ENCODE measurements at places on chromosomes 16 and 17.

DNA sequence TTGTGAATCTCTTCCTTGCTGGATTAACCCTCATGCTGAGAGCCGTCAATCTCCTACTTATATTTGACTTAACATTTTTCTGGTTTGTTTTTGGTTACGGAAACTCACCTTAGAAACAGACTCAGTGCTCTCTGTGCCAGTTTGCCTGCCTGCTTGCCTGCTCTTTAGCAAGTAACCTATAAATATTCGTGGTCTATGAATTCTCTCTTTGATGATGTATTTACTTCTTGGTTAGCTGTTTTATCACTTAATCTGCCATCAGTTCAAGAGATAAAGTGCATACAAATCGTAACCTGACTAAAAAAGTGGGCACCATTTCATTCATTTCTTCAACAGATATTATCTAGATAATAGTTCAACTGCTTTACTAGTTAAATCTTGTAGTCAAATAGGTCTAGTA, 26.7 kb downstream of the CYB5B start:
- no peak for DNase-seq

GRCh38 chr17:29273924-29274323, 20.0 kb downstream of the NUFIP2 start:
- DNase-seq: no peak

DNA sequence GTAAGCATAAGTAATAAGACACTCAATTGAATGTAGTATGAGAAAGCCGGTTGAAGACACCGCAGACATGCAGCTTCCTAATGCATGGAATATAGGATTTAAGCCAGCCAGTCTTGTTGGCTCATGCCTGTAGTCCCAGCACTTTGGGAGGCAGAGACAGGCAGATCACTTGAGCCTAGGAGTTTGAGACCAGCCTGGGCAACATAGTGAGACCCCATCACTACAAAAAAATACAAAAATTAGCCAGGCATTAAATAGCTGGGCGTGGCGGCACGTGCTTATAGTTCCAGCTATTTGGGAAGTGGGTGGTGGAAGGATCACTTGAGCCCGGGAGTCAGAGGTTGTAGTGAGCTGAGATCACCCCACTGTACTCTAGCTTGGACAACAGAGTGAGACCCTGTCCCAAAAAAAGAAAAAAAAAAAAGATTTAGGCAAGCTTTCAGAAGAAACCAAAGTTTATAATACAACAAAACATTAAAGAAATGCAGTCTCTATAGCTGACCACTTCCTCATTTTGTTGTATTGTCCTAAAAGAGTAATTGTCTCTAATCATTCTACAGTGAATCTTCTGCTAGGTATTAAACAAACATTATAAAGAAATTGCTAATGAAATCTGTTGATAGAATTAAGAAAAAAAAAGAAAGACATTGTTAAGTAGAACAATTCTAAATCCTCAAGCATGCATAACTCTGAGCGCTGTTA, 68.6 kb upstream of the KIFC3 start:
- no peak for DNase-seq

DNA sequence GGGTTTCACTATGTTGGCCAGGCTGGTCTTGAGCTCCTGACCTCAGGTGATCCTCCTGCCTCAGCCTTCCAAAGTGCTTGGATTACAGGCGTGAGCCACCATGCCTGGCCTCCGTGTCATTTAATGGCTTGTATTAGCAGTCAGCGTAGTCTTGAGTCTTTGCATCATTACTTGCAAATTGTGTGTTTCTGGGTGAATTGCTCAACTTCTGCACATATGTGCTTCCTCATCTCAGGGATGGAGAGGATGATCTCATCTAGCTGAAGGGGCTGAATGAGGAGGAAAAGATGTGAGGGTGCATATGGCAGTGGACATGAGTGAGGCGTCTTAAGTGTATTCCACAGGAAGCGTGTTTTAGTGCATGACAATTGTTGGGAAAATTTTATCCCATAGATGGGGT, 155.8 kb downstream of the SNX29 start:
- no peak for DNase-seq

DNA sequence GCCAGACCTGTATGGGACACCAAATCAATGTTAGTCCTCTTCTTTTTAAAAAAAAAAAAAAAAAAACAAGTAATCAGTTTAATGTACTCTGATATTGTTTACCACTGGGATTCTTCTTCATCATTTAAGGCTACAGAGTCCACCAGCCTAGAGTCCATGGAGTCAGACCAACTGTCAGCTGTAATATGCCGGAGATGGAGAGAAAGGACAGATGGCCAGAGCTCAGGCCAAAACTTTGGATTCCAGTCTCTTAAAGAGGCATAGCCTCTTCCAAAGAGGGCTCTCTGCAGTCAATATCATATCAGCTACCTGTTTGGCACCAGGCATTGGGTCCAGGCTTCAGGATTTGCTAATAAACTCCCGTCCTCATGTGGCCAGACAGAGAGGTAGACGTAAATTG, 469.6 kb upstream of the HSBP1 start:
- no peak for DNase-seq

DNA sequence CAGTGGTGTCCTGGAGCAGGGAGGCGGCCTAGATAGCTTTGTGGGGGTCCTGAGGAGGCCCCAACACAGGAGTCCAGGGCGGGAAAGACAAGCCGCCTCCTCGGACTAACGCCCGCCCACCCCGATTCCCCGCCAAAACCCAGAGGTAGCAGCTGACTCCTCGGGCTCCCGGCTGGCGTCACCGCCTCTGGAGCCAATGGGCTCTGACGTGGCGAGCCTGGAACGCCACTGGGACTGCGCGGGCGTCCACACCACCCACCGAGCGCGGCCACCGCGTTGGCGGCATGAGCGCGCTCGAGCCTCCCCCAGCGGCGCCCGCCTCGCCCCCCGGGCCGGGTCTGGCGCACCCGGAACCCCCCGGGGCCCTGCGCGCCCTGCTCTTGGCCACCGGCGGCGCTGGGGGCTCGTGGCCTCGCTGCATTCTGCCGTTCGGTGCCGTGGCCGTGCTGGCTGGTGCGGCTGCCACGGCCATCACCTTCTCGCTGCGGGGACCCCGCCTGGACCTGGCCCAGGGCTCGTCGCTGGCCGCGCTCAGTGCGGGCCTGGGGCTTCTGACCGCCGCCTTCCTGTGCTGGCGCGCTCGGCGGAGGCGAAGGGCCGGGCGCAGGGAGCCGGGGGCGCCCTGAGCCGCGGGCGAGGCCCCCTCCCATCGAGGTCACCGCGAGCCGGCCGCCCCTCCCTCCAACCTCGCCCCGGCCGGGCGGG, 3.4 kb upstream of the NTN3 start:
- no peak for DNase-seq
